ENCODE measurements at places on chromosomes 3 and 15.

DNA sequence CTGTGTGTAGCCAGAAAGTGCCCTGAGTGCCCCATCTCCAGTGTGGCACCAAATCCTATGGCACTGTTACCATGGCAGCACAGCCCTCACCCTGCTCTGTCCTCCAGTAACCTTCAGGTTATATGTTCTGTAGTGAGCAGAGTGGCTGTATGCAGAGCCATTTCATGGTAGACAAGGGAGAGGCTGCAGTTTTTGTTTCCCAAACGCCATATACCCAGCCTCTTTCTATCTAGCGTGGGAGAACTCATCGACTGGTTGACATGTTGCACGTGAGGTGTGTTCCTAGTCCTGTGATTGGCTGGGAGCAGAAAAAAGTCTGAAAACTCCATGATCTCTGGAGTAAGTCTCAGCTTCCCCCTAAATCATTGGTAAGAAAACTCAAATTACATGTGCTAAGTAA, 2.0 kb downstream of the SIDT1 start:
- no peak for DNase-seq

DNA sequence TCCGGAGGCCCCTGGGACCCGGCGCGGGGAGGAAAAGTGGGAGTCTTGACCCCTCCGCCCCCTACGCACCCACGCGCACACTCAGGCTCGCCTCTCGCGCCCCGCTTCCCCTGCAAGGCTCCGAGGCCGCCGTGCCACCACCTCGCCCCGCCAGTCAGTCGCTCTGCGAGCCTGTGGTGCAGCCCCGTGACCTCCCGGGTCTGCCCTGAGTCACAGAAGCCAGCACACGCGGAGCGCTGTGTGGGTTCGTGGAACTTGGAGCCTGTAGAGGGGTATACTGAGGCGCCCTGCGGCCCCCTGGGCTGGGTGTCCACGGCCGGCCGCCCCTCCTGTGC, 380 bp upstream of the ALS2CL start:
- no peak for DNase-seq

DNA sequence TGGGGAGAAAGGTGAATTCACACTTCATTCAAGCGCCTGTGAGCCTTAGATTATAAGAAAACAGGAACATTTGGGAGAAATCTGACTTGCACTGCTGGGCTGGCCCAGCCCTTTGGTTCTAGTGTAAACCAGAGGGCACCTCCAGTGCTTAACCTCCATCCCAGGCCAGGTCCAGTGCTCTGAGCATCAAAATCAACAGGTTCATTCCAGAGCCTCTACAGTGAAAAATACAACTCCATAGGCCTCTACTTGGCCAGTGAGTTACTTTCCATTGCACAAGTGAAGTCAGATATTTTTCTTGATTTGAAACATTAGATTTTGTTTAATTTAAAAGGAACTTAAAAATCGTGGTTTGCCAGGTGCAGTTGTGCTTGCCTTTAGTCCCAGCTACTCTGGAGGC, 3.0 kb downstream of the SNUPN start:
- DNase-seq, result no peak

DNA sequence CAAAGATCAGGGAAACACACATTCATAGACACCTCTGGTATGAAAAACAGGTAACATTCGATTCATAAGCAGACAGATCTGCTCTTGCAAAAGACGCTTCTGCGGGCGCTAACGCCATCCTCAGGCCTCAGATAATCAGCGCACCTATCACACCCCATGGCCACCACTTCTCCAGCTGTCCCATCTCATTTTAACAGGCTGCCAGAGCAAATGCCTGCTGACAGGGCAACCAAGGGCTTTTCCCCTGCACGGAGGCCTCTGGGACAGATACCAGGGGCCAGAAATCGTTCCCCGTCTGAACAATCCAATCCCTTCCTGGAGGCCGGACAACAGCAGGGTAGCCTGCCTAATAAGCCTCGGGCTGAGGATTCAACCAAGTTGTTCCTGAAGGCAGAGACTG, 15.2 kb downstream of the ABCC5 start:
- no peak for DNase-seq

Data from left forelimb (tissue), 1 donor.